Muscle of arm (tissue), 14 donors: ENCODE measurements at places on chromosomes 7 and 10.
A peak's percentile ranks its signal among the peaks of the same experiment; 100 is the strongest.

DNA sequence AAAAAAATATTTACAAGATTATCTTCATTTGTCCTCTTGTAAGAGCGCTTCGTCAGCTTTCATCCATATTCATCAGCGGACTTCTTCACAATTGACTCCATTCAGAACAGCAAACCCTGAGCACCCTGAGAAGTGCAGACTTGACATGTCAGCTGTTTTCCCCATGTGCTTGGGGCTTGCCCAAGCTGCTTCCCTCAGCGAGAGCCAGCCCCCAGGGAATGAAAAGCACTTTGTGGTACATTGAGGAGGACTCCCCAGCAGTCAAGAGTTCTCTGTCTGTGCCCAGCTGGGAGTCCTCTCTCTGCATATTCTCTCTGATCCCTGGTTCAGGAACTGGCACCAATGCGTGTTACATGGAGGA is 22.7 kb downstream of the HKDC1 start:
- DNase-seq: no peak

DNA sequence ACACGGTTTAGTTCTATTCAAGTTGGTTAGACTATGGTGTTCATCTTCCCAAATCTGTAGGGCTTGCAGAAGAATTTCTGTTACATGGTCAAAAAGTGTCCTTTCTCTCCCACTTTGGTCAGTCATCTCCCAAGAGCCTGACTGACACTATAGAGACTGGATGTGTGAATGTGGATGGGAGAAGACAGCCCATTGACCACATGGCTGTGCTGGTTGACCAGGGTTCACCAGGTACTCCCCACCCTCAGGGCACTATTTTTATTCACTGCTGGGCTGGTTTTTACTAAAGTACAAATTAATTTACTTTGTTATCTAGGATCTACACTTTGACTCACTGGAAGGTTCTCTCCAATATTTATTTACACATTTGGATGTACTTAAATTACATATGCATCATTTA is 2.3 kb downstream of the ZNF804B start:
- DNase-seq: no peak

DNA sequence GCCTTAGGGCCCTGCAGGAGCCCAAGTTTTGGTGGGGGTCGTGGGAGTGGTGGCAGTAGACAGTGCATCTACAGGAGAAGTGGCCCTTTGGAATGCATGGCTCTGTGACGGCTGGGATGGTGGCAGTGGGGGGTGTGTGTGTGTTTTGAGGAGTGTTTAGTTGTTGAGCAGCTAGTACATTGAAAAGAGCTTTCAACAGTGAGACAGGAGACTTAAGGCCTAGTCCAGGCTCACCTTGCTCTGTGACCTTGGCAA is 27.1 kb downstream of the ZNF775 start:
- DNase-seq: no peak

GRCh38 chr10:12784646-12785045 is 216.9 kb downstream of the CCDC3 start:
- DNase-seq: no peak

GRCh38 chr10:329361-330099 is 194.3 kb downstream of the ZMYND11 start:
- DNase-seq: peak; percentile 96

DNA sequence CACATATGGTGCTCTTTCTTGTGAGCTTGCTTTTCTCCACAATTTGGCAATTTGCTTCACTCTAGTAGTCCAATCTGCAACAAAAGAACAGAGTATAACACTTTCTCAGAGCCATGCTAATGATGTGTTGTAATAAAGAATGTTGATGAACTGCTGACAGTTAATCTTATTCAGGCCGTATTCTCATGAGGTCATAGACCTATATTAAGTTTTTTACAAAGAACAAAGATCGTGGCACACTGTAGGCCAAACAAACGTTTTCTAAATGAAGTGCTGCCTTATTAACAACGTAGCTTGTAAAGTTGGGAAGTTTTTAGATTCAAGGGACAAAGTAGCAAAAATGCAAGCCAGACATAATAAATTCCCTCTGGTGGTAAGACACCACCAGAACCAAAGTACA is 160.1 kb downstream of the GALNT11 start:
- DNase-seq: no peak

GRCh38 chr7:89772276-89772675 is 382.0 kb upstream of the STEAP1 start:
- DNase-seq: no peak

DNA sequence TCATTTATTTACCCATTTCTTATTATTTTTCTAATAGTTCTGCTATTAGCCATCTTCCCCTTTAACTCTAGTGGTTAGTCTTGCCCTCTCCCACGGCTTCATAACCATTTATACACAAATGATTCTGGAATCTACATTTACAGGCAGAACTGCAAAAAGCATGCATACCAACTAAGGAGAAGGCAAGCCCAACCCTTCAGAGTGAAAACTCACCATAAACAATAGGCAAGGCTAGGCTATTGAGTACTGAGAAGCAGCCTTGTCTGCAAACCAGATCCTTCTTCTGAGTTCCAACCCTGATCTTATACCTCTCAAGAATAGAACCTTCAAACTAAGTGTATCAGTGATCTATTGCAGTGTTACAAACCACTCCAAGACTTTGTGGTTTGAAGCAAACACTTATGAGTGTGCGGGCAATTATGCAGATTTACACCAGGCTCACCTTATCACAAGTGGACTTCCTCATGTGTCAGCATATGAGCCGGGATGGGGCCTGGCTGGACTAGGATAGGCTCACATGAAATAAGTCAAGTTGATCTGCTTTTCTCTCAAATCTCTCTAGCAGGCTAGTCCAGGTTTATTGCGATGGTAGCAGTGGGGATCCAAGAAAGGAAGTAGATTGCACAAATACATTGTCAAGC is 896.9 kb upstream of the PHF14 start:
- no peak for DNase-seq

GRCh38 chr7:84073186-84073875 is 121.3 kb downstream of the SEMA3A start:
- no peak for DNase-seq

GRCh38 chr10:62512732-62513475 is 138.7 kb downstream of the ZNF365 start:
- no peak for DNase-seq

- DNase-seq: peak; percentile 73
Observed at GRCh38 chr7:2012981-2013380, 219.8 kb downstream of the MAD1L1 start.

DNA sequence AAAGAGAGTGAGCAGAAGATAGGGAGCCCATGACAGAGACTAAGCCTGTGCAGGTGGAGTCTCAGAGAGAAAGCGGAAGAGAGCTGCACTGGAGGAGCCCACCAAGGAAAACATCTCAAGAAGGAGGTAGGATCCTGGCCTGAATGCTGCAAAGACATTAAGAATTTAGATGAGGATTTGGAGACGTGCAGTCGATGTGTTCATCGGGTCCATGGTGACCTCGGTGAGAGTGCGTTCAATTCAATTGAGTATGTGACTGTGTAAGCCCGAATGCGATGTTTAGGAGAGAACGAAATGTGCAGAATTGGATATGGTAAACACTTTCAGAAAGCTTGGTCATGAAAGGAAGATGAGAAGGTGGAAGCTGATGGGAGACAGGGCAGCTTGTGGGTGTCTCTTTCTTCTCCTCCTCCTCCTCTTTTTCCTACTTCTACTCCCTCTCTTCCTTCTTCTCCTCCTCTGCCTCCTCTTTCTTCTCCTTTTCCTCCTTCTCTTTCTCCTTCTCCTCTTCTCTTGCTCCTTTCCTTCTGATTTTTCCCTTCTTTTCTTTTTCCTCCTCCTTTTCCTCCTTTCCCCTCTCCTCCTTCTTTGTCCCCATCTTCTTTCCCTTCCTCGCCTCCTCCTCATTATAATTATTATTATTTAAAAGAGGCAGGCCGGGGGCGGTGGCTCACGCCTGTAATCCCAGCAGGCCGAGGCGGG is 276.0 kb downstream of the RPS24 start:
- DNase-seq: no peak

GRCh38 chr7:17660116-17660515 is 280.2 kb downstream of the SNX13 start:
- no peak for DNase-seq

DNA sequence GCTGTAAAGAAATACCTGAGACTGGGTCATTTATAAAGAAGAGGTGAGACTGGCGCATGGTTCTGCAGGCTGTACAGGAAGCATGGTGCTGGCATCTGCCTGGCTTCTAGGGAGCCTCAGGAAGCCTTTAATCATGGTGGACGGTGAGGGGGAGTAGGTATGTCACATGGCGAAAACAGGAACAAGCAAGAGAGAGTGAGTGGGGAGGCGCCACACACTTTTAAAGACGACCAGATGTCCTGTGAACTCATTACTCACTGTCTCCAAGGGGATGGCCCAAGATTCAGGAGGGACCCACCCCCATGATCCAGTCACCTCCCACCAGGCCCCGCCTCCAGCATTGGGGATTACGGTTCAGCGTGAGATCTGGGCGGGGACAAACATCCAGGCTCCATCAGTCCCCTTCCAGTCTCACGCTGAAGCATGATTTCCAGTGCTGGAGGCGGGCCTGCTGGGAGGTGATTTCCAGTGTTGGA is 3.2 kb downstream of the ZNF316 start:
- no peak for DNase-seq

GRCh38 chr10:97898429-97898828 is 48.8 kb downstream of the GOLGA7B start:
- DNase-seq: no peak

DNA sequence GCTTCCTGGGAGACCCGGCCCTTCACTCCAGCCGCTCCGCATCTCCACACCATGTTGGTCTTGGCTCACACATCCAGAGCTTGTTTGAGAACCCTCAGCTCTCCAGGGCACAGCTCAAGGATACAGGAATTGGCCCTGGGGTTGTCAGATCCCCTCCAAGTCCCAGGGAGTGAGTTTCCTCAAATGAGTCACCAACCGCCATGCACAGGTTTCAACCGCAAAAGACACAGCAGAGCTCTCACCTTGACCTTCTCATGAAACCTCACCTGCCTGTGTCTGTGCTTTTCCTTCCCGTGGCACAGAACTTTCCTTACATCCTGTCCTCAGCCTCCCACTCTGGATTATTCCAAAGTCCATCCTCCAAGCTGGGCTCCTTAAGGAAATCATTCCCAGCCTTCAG is 20.6 kb downstream of the AZGP1 start:
- no peak for DNase-seq

DNA sequence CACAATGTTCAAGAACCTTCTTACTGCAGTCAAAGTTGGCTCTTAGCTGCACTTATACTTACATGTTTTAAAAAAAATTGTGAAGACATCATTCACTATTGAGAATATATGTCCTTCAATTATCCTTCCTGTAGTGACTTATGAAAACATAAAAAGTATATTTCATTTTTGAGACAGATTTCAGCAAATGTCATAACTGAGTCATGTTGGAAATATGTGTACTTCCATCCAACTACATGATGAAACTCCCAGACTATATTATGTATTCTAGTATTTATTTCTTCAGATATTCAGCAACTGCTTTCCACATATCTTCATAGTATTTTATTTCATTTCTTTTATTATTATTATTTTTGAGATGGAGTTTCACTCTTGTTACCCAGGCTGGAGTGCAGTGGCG is 160.2 kb downstream of the ARHGAP12 start:
- DNase-seq: no peak

GRCh38 chr10:11864727-11865126 is 41.6 kb downstream of the PROSER2 start:
- no peak for DNase-seq

- DNase-seq: no peak
Observed at GRCh38 chr10:122503012-122503411, 41.7 kb downstream of the HTRA1 start.

DNA sequence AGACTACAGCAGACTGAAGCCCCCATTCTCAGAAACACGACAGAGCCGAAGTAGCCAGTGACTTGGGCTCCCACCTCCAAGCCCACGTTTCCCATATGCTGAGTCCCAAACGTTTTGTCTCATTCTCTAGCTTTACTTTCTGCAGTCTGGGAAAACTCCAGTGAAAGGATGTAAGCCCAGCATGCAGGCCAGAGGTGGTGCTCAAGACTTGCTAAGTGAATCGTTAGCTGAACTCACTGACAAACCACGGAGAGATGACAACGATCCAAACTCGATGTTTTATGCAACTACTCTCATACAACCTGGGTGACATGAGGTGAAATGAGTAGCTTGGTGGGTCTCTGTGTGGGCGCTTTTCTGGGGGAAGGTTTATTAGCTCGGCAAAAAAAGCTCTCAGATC is 731.8 kb downstream of the SUGCT start:
- peak; percentile 21 for DNase-seq

GRCh38 chr10:4067531-4067930 is 282.5 kb upstream of the KLF6 start:
- DNase-seq: no peak

- no peak for DNase-seq
Observed at GRCh38 chr7:158285383-158285770, 302.2 kb downstream of the PTPRN2 start.

- DNase-seq: no peak
Observed at GRCh38 chr10:74913377-74913979, 87.1 kb downstream of the KAT6B start.

GRCh38 chr10:96488161-96488935 is 25.4 kb downstream of the TLL2 start:
- DNase-seq: no peak

DNA sequence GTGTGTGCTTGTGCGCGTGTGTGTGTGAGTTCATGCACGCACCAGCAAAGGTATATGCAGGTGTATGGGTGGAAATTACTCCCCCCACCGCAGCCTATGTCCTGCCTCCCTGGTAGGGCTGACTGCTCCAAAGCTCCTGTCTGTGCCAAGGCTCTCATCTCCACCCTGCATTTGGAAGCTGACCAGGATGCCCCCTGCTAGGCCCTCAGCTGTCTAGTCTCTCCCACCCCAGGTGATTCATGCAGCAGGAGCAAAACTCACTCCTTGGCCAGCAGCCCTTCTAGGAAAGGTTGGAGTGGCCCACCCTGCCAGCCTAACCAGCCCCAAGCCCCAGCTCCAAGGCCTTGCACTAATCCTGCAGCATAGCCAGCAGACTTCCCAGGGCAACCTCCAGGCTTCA is 148.4 kb downstream of the GRID1 start:
- DNase-seq: no peak

DNA sequence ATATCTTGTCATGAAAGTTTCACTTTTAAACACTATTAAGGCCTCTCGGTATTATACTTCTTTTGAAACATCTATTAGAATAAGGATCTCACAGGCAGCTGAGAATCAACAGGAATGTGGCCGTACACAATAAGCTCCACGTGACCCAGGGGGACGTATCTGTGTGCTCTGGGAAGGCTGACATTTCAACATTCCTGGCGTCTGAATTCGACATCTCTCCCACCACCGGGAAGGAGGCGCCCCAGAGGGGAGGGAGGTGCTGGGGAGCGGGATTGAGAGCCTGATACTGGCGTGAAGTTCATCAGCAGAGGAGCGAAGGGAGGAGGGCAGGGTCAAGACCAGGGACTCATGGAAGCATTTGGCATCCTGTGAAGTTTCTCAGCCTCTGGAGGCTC is 401.3 kb downstream of the DNAJB6 start:
- peak; percentile 15 for DNase-seq
